NCI-H2029 (cell line): ENCODE measurements at places on chromosomes 2 and 18.

- no peak for DNase-seq
These were observed 228.3 kb downstream of the DYSF start for GRCh38 chr2:71681626-71682025.

DNA sequence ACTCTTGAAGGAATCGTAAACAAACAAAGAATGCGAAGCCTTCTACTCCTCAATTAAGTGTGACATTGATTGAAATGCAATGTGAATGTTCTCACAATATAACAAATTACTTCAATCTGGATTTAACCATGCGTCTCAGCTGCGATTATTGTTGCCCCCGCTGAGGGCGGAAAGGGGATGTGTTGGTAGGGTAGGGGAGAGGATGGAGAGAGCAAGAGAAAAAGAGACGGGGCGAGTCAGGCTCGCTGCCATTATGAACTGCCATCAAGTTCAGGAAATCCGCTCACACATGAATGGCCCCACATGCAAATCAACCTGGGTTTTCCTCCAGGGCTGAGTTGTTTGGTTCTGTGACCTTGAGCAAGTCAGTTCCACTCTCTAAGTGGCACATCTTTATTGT lies 129.8 kb downstream of the PXDN start:
- DNase-seq: no peak

DNA sequence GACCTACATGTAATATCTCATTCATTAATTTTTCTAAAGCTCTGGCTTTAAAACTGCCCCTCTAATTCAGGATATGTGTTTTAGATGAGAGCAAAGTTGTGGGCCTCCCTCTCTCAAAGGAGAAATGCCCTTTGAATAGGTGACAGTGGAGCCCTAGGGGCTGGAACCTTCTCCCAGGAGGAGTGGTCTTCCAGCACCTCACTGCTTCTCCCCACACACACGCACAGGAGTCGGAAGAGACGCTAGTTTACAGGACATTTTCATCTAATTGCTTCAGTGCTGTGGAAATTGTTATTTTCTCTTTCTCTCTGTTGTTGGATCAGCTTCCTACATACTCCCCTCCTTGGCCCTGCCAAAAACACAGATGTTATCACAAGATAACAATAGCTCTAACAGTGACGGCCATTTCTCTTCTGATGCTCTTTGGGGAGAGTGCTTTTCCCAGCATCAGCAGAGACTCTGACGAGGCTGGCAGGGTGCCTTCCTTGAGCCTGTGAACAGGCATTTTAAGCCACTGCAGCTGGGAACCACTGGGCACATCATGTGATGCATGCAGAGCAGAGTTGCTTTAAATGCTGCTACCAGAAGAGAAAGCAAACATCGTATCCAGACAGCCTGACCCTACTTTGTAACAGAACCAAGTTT lies 209.4 kb upstream of the SP5 start:
- no peak for DNase-seq

GRCh38 chr2:100810603-100811145 lies 9.3 kb upstream of the NPAS2 start:
- DNase-seq: no peak

- no peak for DNase-seq
These were observed 3.8 kb upstream of the ROCK2 start for GRCh38 chr2:11348209-11348749.
